Activated naive CD4-positive, alpha-beta T cell (primary cell): ENCODE measurements at places on chromosomes 11 and 22.

DNA sequence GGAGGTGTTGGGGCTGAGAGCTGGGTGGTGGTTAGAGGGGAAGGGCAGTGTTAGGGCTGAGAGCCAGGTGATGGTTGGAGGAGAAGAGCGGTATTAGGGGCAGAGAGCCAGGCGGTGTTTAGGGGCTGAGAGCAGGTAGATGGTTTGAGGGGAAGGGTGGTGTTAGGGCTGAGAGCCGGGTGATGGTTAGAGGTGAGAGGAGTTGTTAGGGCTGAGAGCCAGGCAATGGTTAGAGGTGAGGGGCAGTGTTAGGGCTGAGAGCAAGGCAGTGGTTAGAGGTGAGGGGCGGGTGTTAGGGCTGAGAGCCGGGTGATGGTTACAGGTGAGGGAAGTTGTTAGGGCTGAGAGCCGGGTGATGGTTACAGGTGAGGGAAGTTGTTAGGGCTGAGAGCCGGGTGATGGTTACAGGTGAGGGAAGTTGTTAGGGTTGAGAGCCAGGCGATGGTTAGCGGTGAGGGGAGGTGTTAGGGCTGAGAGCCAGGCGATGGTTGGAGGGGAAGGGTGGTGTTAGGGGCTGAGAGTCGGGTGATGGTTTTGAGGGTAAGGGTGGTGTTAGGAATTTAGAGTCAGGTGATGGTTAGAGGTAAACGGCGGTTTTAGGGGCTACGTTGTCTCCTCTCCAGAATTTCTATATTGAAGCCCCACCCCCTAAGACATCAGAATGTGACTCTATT, 230.0 kb upstream of the TBCEL start:
- no peak for DNase-seq

- no peak for DNase-seq
Observed at GRCh38 chr11:89147229-89147628, 30.4 kb upstream of the TYR start.

GRCh38 chr11:23353611-23354010, 493.3 kb upstream of the CCDC179 start:
- no peak for DNase-seq

DNA sequence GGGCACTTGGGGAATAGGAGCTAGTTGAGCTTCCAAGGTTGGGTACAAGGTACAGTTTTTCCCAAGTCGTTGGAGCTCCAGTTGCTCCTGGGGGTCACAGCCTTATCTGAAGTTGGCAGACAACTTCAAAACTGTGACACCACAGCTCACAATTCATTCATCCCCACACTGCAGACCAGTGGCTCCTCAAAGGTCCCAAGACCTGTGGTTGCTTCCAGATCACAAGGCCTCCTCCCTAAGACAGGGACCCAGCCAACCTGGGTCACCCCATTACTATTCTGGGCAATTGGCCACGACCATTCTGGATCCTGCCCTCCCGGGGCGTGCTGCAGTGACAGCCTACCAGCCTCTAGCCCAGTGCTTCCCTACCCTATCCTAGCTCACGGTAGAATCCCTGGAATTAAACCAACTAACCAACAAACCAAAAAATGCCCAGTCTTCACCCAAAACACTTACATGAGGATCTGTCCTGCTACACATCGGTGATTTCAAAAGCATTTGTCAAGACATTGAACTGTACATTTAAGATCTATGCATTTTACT, 862 bp upstream of the PDXP start:
- no peak for DNase-seq

DNA sequence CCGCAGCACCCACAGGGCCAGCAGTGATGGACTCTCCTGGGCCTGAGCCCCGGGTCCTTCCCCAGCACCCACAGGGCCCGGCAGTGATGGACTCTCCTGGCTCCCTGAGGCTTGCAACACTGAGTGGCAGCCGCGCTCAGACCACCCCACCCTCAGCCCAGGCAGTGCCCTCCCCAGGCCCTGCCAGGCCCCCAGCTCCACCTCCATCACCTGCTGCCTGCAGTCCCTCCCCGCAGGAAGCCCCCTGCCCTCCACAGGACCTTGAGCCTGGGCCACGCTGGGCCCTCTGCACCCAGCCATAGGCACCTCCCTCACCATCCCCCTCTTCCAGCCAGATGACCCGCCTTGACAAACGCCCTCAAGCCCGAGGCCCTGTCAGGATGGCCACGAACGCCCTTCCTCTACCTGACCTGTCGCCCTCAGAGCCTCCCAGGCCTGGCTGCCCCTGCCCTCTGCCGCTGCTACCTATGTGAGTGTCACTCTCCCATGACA, 11.4 kb downstream of the ALG12 start:
- DNase-seq, result no peak

- no peak for DNase-seq
Observed at GRCh38 chr11:45755281-45755859, 49.6 kb upstream of the SLC35C1 start.

GRCh38 chr22:37860796-37861421, 11.7 kb downstream of the EIF3L start:
- no peak for DNase-seq
